ENCODE measurements at places on chromosomes 12 and 14.

- peak; percentile 76 for DNase-seq
Measured at GRCh38 chr12:6869049-6870021, 2.0 kb downstream of the TPI1 start.

DNA sequence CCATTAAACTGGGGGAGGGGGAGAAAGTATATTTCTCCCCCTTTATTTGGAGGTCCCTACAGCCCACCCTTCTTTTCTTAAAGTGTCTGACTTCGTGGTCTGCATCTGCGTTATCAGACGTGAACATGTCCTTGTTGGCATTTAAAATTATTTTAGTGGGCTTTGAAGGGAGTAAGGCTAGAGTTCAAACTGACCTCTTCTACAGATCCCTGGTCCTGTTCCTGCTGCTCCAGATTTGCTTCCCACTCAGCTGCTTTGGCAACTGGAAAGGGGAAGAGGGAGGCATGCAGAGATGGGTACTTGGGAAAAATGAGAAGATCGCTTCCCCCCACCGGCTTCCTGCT is 611 bp upstream of the SIX6 start:
- DNase-seq, result no peak

DNA sequence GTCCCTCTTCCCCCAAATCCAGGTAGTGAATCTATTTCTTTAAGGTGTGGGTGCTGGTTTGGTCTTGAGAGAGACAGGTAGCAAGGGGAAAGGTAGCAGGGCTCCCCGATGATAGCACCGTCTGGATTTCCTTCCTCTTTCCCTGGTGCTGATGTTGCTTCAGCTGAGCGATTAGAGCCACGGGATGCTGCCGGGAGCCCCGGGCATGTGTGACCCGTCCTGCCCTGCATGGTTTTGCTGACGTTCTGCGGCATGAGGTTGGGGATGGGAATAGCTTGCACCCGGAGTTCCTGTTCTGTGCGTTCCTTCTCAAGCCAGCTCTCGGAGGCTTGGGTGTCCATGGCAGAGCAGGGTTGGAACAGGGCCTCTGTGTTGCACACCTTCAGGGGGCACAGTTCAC is 107.3 kb downstream of the TSPAN9 start:
- DNase-seq, result no peak

DNA sequence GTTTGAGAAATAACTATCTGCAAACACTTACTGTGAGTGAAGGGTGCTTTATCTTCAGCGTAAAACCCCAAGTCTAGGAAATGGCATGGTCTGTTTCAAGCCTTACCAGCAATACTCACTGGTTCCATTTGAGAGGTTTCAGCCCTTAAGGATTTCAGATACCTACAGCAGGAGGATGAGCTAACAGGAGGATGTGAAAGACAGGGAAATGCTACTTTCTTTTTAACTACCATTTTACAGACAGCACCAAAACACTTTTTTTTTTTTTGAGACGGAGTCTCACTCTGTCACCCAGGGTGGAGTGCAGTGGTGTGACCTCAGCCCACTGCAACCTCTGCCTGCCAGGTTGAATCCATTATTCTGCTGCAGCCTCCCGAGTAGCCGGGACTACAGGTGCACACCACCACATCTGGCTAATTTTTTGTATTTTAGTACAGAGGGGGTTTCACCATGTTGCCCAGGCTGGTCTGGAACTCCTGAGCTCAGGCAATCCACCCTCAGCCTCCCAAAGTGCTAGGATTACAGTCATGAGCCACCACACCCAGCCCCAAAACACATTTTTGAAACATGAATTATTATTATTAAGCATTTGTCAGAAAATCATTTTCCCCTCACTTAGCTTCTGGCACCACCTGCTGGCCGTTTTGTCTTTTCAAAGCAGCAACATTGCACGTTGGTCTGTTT is 4.6 kb downstream of the MTRFR start:
- DNase-seq, result peak; percentile 44

DNA sequence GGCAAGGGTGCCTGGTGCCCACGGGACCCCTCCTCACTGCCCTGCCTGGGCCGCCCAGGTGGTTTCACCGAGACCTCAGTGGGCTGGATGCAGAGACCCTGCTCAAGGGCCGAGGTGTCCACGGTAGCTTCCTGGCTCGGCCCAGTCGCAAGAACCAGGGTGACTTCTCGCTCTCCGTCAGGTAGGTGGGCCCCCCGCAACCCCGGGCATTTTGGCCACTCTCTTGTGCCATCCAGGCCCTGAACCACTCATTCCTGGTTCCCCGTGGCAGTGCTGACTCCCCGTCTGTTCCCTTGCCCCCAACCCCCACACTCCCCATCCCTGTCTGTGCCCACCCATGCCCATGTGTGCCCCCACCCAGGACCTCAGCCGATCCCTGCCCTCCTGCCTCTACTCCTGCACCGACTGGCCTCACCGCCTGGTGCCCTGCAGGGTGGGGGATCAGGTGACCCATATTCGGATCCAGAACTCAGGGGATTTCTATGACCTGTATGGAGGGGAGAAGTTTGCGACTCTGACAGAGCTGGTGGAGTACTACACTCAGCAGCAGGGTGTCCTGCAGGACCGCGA is 480 bp downstream of the PTPN6 start:
- DNase-seq, result no peak

GRCh38 chr12:13627536-13627935 is 353.9 kb downstream of the GRIN2B start:
- DNase-seq, result no peak

- no peak for DNase-seq
Measured at GRCh38 chr12:129927316-129927900, 23.6 kb upstream of the TMEM132D start.

GRCh38 chr14:69860221-69860620 is 19.0 kb upstream of the SMOC1 start:
- no peak for DNase-seq

GRCh38 chr12:86148612-86149011 is 107.6 kb downstream of the MGAT4C start:
- DNase-seq, result no peak

DNA sequence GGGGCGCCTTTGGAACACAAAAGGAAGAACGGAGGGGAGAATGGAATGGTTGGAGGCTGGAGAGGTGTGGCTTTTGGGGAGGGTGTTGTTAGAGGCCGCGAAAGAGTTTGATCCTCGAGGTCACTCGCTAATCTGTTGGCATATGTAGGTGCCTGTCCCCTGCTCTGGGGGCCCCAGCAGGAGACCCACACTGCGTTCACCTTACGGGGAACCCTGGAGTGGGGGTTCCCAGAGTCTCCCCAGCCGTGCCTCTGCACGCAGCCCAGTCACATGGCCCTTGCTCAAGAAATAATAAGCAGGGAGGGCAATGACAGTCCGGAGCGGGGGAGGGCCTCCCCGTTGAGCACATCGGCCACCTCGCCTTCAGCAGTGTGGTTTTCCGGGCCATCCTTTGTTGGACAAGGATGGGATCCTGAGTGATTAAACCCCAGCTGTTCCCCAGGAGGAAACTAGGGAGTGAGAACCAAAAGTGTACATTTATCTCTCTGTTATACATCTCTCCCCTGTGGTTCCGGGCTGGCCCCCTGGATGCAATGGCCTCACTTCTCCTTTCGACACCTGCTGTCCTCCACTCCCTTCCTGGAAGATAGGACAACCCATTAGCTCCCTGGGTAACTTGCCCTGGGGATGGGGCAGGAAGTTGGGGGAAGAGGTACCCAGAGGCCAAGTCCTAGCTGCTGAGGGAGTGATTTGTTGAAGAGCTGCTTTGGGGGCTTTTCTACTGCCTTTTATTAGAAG is 1.3 kb downstream of the PLEKHG3 start:
- DNase-seq, result no peak

DNA sequence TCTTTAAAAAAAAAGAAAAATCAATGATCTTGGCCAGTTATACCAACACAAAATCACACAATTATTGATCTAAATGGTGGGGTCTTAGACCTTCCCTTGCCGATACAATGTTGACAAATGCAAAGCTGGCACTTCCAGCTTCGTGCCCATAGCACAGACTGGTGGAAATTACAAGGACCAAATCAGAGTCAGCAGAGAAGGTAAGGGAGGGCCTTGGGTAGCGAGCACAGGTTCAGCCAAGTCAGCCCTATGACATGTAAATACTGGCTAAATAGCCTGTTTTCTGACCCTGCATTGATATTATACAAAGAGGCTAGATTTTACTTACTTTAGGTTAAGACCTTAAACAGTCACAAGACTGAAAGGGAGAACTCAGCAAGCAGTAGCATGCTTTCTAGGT is 30.3 kb upstream of the WDR89 start:
- DNase-seq, result no peak

GRCh38 chr14:24188251-24189058 is at the start of gene IPO4:
IPO4 (minus strand) TSS chr14:24188816; CDS start chr14:24188787, 29 bp downstream.
- DNase-seq, result peak; percentile 89

DNA sequence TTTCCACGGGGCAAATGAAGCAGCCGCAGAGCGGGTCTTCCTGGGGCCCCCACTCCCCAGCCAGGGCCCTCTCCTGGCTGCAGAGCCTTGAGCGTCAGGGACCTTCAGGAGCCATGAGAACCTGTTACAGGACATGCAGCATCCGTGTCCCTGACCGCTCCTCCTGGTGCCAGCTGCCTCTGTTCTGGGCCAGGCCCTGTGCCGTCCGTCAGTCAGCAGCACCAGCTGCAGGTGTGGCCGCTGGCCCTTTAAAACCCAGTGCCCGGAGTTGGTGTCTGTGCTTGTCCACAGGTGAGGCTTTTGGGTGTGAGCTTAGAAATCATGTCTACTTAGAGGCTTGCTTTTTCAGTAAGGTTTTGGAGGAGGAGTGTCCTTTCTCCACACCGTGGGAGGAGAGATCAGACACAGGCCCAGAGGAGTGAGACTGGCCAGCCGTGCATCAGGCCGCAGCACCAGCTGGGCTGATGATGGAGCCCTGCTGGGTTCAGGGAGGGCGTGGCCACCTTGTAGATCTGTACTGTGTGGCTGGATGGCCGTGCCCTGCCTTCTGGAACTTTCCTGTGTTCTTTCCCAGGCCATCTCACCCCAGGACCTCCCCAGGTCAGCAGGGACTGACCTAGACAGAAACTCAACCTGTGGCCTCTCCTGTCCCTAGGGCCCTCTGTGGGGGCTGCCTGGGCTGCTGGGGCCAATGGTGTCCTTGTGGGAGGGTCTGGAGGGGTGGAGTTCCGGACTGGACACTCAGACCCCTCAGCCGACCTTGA is 27.1 kb downstream of the AACS start:
- DNase-seq, result no peak

DNA sequence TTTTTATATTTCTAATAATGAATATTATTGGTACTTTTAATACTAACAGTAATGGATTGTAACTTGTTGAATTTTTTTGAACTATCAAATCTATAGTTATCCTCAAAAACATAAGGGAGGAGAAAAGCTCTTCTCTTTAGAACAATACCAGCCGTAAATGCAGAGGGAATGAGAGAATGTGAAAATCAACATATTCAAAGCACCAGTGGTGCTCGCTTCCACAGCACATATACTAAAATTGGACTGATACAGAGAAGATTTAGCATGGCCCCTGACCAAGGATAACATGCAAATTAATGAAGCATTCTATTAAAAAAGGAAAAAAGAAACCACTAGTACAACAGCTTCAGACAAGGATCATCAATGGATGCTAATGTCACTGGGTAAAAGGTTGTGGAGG is 15.8 kb downstream of the R3HDM2 start:
- DNase-seq, result no peak

DNA sequence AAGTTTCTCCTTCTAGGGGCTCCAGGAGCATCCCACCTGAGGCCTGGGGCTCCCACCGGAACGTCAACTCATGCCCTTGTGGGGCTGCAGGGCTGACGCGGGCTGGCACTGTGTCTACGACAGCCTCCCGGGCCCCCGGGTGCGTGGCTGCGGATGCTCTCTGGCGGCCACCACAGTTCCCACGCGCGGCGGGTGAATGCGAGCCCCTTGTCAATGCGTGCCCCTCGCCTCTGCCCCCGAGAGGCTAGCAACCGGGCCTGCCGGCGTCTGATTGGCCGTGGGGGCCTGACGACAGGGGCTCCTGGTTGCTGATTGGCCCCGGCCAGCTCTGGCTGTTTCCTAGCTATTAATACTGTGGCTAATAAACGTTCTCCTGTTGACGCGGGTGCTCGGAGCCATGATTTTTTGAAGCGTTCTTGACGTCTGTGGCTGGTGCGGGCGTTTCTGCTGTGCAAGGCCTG is 1.8 kb upstream of the MEG3 start:
- DNase-seq, result no peak

DNA sequence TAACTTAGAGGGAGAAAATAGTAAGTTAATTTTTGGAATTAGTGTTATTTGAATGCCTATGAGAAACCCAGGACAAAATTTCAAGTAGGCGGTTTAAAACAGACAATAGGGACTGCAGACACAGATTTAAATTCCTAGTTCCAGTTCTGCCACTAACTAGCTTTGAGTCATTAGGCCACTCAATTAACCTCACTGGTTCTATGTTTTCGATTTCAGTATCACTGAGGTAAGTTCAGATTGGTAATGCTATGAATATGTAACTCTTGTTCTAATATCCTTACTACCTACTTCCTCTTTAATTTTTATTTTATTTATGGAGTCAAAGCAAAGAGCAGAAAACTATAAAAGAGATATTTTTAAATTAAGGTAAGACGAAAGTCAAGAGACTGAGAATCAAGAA is 52.6 kb downstream of the GALC start:
- DNase-seq, result no peak

GRCh38 chr12:57899010-57899662 is 42.2 kb upstream of the ATP23 start:
- peak; percentile 60 for DNase-seq

GRCh38 chr12:102659200-102659911 is 179.0 kb upstream of the IGF1 start:
- no peak for DNase-seq

DNA sequence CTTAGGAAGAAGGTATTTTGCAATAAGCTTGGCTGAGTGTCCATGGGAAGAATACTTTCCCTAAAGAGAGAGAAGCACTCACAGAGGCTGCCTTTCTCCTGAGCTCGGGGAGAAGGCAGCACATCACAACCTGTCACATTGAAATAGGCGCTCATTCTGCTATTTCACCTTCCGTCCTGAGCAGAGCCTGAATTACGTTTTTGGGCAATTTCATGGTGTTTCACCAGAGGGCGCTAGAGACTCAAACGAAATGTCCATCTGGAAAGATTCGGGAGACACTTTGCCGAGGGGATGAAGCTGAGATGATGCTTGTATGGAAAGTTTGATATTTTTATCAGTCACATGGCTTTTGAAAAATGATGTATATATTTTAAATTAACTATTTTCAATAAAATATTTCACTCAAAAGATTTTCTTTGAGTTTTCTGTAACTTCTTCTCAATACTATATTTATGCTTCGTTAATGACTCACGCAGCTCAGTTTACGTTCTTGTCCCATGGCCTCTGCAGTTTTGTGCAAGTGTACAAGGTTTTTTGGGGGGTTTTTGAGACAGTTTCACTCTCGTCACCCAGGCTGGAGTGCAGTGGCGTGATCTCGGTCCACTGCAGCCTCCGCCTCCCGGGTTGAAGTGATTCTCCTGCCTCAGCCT is 17.4 kb upstream of the B4GALNT3 start:
- no peak for DNase-seq

All from stimulated activated CD4-positive, alpha-beta T cell treated with anti-CD3 and anti-CD28 coated beads, Interleukin-15, amount 100 ng/mL, for 1 hour (primary cell).